Renal pelvis (tissue), 12 donors: ENCODE measurements at places on chromosomes 2 and 18. TPM values are rescaled to one million over a fixed set of nuclear protein-coding genes. Genes with fewer than 3 reads are reported as not detected.

GRCh38 chr2:44655401-44655864 is 286.1 kb upstream of the SIX3 start:
- no peak for DNase-seq

DNA sequence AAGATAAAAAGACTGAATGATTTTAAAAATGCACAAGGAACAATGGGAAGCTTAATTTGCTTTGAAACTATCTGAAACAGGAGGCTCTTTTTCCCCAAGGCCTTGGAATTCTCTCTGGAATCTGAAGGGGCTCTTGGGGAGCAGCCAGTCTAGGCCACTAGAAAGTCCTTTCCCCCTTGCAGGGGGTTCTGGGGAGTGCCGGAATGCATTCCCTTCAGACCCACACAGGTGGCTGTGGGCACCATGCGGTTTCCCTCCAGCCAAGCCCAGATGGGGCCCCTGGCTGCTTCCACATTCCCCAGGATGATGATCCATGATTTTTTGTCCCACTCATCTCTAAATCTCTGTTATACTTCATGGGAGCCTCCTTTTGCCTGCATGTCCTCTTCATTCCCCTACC is 10.7 kb downstream of the GPR45 start:
- no peak for DNase-seq

DNA sequence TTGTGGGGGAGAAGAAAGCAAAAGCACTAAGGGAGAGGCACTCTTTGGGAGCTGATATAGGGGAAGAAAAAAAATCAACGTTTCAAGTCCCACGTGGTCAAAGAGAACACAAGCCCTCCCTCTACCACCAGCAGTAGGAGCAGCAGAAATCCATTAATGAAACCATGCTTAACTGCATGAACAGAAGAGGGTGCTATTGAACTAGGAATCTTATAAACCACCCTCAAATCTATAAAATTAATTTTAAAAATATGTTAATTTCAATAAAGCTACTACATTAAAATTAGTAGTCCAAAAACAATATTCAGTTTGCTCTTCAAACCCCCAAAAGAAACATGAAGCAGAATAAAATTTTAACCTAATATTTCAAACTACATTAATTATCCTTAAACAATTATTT is 147.8 kb downstream of the TMEM18 start:
- no peak for DNase-seq

- DNase-seq, result no peak
Measured at GRCh38 chr2:77046339-77046738, 475.8 kb downstream of the LRRTM4 start.

- DNase-seq, result no peak
Measured at GRCh38 chr18:34510926-34511325, 199.2 kb upstream of the DTNA start.

- DNase-seq, result no peak
Measured at GRCh38 chr2:96188821-96189526, 19.7 kb downstream of the STARD7 start.

GRCh38 chr2:195498839-195499490 is 158.1 kb upstream of the SLC39A10 start:
- no peak for DNase-seq

CHCHD5 gene
- 37.1 TPM for polyA plus RNA-seq

- no peak for DNase-seq
Measured at GRCh38 chr2:140836826-140837225, 1294.0 kb downstream of the LRP1B start.
